ENCODE measurements at places on chromosomes 4 and X. TPM values are rescaled to one million over a fixed set of nuclear protein-coding genes. Genes with fewer than 3 reads are reported as not detected.

AFF2 gene
- 13.5 TPM for total RNA-seq

AMBN gene
- total RNA-seq = 0.15 TPM

GYPB gene
- total RNA-seq = not detected

CLTRN gene
- 2.0 TPM for total RNA-seq

HTN1 gene
- total RNA-seq = not detected

ZCCHC13 gene
- not detected for total RNA-seq

CSAG3 gene
- not detected for total RNA-seq

HAND2 gene
- not detected for total RNA-seq

PF4V1 gene
- total RNA-seq = not detected

GRCh38 chr4:20044502-20044911 lies 207.2 kb upstream of the SLIT2 start:
- no peaks in the 10 kb centered on the region for H3K27me3 ChIP-seq
- no peak overlapping the region for H3K27ac ChIP-seq
- no peaks in the 10 kb centered on the region for H3K4me1 ChIP-seq
- no peaks in the 10 kb centered on the region for H3K36me3 ChIP-seq
- no peak overlapping the region for H3K4me3 ChIP-seq
- no peak for DNase-seq

DNA sequence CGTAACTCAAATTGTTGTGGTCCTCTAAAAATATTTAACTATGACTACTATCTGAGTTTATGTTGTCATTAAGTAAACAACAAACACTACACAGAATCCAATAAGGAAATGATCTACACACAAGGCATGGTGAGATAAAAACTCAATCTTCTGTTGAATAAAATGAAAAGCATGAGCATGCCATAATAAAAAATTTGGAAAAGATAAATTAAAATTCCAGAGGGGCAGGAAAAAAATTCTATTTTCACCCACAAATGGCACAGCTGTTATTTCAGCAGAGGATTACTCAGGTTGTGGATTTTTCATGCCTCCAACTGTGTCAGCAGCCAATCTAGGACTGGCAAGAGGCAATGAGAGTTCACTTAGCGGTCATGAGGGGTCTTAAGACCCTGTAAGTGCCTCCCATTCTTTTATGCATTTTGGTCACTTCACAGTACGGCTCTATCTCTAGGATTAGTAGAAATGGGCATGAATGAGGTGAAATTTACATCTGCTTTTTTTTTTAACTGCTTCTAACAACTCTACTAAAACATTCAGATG lies 639.8 kb upstream of the DIPK2B start:
- no peaks in the 10 kb centered on the region for H3K4me1 ChIP-seq
- H3K27me3 ChIP-seq = no peaks in the 10 kb centered on the region
- H3K36me3 ChIP-seq = no peaks in the 10 kb centered on the region
- H3K27ac ChIP-seq = no peak overlapping the region

DNA sequence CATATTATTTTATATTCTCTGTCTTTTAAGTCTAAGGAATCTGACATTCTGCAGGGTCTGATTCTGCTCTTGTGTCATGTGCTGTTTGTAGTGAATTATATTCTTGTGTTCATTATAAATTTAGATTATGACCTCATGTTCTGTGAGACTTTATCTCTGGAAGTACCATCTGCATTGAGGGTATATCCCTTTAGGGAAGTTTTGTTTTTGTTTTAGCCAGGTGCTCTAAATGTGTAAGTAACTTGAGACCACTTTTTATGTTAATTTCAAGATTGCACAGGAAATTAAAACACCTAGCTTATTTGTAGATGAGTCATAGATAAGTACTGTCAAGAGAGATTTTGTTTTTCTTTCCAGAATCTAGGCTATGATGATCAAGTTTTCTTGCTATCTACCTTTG lies 35.0 kb upstream of the DKK2 start:
- no peaks in the 10 kb centered on the region for H3K4me1 ChIP-seq
- no peak overlapping the region for H3K27ac ChIP-seq
- H3K4me3 ChIP-seq = no peak overlapping the region
- DNase-seq = no peak

DNA sequence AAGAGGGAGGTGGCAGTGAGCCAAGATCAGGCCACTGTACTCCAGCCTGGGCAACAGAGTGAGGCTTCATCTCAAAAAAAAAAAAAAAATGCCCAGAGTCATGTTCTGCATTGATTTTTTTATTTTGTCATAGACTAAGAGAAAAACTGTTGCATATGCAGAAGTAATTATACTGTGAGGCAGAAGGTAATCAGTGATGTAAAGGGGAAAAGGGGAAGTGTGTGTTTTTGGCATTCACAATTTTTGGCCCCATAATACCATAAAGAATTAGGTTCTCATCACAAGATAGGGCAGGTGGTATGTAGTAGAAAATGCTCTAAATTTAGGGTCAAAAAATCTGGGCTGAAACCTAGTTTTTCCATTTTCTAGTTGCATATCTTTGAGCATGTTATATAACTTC lies 47.3 kb upstream of the GAB1 start:
- peaks cover 10% of the 10 kb centered on the region for H3K4me1 ChIP-seq
- H3K4me3 ChIP-seq = no peak overlapping the region
- H3K27ac ChIP-seq = no peak overlapping the region
- no peaks in the 10 kb centered on the region for H3K27me3 ChIP-seq

DNA sequence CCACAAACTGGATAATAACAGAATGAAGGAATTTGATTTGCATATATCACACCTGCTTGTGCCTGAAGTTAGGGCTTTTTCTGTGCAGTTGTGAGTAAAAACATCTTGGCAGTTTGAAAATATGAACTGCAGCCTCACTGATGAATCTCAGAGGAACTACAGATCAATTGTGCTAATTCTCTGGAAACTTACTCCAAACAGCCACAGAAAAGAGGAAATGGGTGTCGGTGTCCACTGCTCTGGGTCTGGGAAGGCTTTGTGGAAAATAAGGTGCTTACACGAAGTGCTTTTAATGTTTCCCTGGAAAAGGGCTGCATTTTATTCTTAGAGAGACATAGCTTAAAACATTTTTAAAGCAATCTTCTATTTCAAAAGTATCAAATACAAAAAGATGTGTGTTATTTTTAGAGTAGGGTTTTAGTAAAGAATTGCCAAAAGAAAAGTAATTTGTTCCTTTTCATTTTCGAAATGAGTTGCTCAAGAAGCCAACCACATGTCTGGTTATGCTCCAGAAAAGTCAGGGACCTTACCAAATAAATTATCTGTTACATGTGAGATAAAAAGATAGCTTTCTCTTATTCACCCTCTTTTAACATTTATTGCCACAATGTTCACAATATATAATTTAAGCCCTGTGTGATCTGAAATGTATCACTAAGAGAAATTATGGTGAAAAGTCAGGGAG lies 240.1 kb downstream of the FRAS1 start:
- no peaks in the 10 kb centered on the region for H3K27me3 ChIP-seq
- H3K4me3 ChIP-seq = no peak overlapping the region
- H3K4me1 ChIP-seq = peaks cover 12% of the 10 kb centered on the region
- no peak overlapping the region for H3K27ac ChIP-seq
- no peaks in the 10 kb centered on the region for H3K36me3 ChIP-seq

DNA sequence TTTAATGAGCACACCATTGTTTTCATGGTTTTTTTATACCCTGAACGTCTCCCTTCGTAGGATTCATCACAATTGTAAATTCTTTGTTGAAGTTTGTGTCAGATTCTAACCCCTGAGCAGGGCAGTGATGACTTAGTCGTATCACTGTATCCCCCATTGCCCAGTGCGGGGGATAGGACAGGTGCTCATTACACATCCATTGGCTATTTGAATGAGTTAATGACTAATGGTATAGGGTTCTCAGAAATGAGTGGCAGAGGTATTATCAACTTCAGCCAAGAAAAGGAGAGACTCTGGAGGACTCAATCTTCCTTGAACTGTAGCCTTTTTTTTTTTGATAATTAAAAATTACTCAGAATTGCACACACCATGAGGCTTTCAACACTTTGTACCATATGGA lies 64.6 kb downstream of the SYNPO2 start:
- no peak overlapping the region for H3K27ac ChIP-seq
- H3K27me3 ChIP-seq = no peaks in the 10 kb centered on the region
- no peaks in the 10 kb centered on the region for H3K4me1 ChIP-seq
- DNase-seq = no peak

GRCh38 chr4:145167887-145168286 lies 12.5 kb downstream of the OTUD4 start:
- no peaks in the 10 kb centered on the region for H3K4me1 ChIP-seq
- H3K27ac ChIP-seq = no peak overlapping the region
- H3K4me3 ChIP-seq = no peak overlapping the region
- no peaks in the 10 kb centered on the region for H3K27me3 ChIP-seq
- DNase-seq = no peak
- peaks cover 17% of the 10 kb centered on the region for H3K36me3 ChIP-seq

DNA sequence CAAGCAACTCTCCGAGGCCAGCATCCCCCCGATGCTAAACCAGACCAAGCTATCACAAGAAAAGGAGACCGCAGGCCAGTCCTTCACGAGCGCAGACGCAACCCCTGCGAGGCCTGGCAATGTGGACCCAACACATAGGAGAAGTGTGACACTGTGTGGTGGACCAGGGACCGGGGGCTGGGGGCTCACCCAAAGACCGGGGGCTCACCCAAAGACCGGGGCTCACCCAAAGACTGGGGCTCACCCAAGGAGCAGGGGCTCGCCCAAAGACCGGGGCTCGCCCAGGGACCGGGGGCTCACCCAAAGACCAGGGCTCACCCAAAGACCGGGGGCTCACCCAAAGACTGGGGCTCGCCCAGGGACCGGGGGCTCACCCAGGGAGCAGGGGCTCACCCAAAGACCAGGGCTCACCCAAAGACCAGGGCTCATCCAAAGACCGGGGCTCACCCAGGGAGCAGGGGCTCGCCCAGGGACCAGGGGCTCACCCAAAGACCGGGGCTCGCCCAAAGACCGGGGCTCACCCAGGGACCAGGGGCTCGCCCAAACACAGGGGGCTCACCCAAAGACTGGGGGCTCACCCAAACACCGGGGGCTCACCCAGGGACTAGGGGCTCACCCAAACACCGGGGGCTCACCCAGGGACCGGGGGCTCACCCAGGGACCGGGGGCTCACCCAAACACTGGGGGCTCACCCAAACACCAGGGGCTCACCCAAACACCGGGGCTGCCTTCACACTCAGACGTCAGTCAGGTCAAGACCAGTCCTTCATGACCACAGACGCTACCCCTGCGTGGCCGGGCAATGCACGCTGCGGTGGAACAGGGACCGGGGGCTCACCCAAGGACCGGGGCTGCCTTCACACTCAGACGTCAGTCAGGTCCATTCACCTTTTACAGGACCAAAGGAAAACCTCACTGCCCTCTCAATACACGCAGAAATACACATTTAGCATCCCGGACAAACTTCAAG lies 32.9 kb downstream of the PPP2R3B start:
- H3K27me3 ChIP-seq = no peaks in the 10 kb centered on the region
- H3K4me3 ChIP-seq = no peak overlapping the region
- H3K36me3 ChIP-seq = no peaks in the 10 kb centered on the region
- DNase-seq = no peak
- no peaks in the 10 kb centered on the region for H3K4me1 ChIP-seq

GRCh38 chr4:87851332-87851731 lies 18.6 kb downstream of the MEPE start:
- no peak overlapping the region for H3K27ac ChIP-seq
- no peak overlapping the region for H3K4me3 ChIP-seq
- no peak for DNase-seq

- DNase-seq = no peak
- no peak overlapping the region for H3K27ac ChIP-seq
- no peaks in the 10 kb centered on the region for H3K36me3 ChIP-seq
- no peak overlapping the region for H3K4me3 ChIP-seq
Measured at GRCh38 chr4:150262611-150263010, 184.4 kb downstream of the DCLK2 start.

- no peak for DNase-seq
- H3K27me3 ChIP-seq = no peaks in the 10 kb centered on the region
- no peaks in the 10 kb centered on the region for H3K36me3 ChIP-seq
- no peak overlapping the region for H3K4me3 ChIP-seq
Measured at GRCh38 chr4:158566860-158567259, 45.2 kb downstream of the RXFP1 start.
